ENCODE measurements at places on chromosomes 4 and X. TPM values are rescaled to one million over a fixed set of nuclear protein-coding genes. Genes with fewer than 3 reads are reported as not detected.

The MAGEC3 gene
- total RNA-seq, result not detected

The MAGEC2 gene
- total RNA-seq, result not detected

The GATA1 gene
- 0.16 TPM for total RNA-seq

The KCNE5 gene
- 0.43 TPM for total RNA-seq

The SYTL4 gene
- total RNA-seq, result 2.2 TPM

The GPR119 gene
- total RNA-seq, result not detected

All from Right ventricle myocardium inferior (tissue), 1 donor.